ENCODE measurements at places on chromosomes 16 and 17.

GRCh38 chr17:81512562-81513371 is at the start of gene ACTG1:
TSS of gene ACTG1 (minus strand) at chr17:81512799. CDS start at chr17:81512354, 445 bp downstream.
- peak; percentile 96 for DNase-seq

DNA sequence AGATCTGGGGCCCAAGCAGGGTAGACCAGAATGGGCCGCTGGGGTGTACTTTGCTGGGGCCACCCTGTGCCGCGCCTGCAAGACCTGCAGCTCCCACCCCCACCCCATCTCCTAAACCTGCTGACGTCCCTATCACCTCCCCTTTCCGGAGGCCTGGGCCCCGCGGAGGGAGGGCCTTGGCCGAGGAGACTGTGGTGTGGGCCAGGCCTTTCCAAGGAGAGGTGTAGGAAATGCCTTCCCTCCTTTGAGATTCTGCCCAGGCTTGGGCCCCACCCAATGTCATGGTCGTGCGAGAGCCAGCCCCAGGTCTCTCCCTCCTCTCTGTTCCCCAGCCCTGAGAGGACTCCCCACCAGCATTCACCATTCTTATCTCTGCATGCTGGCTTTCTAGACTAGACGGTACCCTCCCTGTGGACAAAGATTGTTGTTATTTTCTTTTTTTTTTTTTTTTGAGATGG is 3.9 kb upstream of the WFIKKN2 start:
- no peak for DNase-seq

GRCh38 chr17:38420518-38420917 is 7.7 kb upstream of the ARHGAP23 start:
- DNase-seq: no peak

DNA sequence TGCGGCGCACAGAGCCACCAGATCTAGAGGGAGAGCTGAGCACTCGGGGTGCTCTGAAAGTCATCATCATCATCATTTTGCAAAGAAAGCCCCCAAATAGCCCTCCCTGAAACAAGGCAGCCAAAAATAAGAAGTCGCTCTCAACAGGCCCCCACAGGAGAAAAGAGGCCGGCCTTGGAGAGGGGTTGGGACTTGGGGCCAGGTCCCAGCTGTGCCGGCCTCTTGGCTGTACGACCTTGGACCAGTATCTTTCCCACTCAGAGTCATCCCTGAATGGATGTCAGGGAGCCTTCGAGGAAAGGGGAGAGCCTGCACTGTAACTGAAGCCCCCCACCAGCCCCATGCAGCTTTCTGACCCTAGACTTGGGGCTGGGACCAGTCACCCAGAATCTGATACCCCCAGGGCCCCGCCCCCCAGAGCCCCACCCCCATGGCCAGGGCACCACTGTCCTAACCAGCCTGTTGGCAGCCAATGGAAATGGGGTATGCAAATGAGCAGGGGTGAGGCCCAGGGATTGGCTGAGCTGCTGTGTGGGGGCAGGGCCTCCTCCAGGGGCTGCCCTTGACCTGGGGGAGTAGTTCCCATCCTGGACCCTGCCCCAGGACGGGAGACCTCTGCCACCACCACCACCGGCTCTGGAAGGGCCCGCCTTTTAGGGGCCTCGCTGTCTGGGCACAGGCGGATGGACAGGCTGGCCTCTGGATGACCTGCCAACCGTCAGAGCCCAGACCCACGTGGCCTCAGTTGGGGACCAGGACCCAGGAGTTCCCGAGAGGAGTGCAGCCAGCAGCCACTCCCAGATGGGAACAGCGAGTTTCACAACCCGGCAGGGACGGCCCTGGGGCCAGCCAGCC is 15.4 kb downstream of the ZFPM1 start:
- DNase-seq: peak; percentile 66

- DNase-seq: no peak
Observed at GRCh38 chr17:58487589-58488427, at the start of gene HSF5. TSS of gene HSF5 (minus strand) at chr17:58488408. CDS start at chr17:58488274, 134 bp downstream.

GRCh38 chr16:4747906-4748681 is 13.8 kb downstream of the DNAAF8 start:
- DNase-seq: no peak

- peak; percentile 42 for DNase-seq
Observed at GRCh38 chr16:2881783-2882649, 999 bp upstream of the FLYWCH2 start.

DNA sequence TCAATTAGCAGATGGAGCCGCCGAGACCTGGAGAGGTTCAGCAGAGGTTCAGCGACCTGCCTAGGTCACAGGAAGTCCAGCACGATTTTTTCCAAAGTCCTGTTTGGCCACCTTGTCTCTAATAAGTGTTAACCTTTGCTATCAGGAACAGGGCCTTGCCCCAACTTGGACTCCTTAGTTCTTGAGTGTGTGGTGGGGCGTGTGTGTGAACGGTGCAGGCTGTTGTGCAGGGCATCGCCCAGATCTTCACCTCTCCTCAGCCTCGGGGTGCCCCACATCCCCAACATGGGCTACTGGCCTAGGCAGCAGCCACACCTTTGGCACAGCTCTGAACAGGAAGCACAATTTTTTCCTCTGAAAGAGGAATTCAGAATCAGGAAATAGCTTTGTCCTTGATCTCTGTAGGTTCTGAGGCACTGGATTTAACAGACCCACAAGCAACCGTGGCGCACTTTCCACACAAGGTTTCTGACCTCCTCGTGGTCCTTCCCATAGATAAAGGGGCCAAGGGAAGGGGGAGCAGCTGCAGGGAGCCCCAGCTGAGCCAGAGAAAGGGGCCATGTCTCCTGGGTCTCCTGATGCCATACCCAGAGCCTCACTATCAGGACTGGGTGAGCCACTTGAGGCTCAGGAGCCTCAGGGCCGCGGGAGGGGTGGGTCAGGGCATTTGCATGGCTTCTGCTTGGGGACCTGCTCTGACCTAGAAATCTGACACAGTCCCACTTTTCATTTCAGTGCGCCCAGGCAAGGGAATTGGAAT is 10.4 kb downstream of the MPRIP start:
- DNase-seq: no peak
